ENCODE measurements at places on chromosomes 2 and 18.

DNA sequence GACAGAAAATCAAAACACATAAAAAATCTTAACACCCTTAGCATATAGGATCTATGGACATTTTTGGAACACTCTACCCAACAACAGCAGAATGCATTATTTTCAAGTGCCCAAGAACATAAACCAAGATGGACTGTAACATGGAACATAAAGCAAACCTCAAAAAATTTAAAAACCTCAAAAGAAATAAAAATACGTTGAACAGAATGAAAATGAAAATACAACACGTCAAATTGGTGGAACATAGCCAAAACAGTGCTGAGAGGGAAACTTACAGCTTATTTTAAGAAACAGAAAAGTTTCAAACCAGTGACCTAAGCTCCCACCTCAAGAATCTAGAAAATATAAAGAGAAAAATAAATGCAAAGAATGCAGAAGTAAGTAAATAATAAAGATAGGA is 58.3 kb upstream of the BCL2L11 start:
- DNase-seq: no peak

DNA sequence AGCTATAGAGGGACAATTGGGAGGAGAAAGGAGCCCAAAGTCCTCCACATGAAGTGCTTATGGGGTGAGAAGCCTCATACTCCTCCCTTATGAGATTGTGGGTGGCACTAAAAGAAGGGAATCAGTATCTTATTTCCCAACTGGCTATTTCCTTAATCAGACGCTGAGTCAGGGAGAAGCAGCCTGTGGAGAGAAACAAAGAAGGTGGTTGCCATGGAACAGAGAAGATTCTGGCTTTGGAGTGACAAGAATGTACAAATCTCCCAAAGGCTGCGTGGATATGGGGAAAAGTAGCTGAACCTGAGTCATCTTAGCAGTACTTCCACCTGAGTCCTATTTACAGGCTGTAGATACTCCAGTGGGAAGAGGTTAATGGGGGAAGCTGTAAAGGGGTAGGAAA is 115.8 kb upstream of the CWC22 start:
- DNase-seq: no peak

DNA sequence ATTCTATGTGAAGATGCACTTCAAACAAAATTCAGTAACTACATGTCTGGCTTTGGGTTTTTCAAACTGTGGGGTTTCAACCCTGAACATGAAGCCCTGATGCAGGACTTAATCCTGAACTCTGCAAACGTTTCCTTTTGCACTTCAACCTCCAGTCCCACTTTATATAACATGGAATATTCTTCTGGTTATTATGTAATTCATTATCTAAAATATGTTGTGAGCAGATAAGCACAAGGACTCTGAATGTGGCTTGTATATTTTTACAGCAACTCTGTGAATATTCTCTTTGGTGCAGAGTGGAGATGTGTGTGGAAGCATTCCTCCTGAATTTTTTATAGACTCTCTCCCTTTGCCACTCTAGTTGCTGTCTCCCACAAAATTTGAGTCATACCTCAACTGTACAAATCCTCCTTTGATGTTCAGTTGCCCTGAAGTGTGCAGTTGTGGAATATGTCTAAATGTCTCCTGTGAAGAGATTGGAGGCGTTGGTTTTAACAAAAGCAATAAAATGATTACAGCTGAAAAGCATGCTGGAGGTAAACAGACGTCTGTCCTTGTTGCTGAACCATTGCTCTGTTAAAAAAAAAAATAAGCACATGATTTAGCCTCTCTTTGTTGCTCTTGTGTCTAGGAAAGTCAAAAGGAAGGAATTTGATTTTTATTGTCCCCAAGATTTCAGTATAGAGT is 205.1 kb upstream of the NRP2 start:
- no peak for DNase-seq

DNA sequence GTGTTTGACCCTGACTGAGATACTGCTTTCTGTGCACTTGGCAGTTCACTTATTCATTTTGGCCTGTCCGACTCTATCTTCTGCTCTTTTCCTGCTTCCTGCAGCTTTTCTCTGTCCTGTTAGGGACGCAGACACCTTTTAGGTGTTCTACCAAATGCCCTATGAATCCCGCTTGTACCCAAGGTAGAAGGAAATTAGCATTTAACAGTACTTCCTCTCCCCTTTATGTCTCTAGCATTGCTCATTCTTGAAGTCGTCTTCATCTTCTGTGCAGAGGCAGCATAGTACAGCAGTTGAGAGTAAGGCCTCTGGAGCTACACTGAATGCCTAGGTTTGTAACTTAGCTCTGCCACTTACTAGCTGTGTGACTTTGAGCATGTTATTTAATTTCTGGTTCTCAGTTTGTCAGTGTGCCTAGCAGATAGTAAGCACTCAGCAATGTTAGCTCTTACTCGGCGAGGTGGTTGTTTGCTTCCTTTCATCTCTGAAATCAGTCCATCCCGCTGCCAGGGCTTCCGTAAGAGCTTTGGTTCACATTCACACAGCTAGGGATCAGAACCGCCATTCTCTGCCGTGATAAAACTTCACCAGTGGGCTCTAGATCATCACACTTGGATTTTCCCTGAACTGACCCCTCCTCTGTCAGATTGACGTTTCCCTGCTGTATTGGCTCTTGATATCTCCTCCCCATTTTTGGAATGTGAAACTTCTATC is 1.4 kb downstream of the CCT7 start:
- DNase-seq: no peak

DNA sequence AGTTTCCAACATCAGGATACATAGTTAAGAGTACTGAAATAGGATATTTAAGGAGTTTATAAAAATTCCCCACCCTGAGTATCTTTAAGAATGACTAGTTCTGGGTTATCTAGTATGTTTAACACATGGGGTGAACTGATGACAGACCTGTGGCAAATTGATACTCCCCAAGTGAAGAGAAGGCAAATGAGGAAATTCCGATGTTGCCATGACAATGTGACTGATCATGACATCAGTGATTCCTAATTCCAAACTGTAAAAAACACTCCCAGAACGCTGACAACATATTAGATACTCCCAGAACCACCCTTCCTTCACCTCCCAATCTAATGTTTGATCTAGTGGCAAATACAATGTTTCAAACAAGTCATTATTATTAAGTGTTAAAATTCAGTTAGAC is 77.6 kb downstream of the RBMS1 start:
- no peak for DNase-seq

DNA sequence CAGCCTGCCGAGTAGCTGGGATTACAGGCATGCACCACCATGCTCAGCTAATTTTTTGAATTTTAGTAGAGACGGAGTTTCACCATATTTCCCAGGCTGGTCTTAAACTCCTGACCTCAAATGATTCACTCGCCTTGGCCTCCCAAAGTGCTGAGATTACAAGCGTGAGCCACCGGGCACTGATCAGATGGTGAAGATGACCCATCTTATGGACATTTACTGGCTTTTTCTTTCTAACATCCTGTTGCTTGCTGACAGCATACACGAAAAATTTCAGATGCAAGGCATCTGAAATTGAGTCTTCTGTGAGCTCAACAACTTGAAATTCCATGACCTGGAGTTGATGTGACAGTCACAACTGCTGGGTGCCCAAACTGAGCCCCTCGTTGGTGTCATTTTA is 859.5 kb upstream of the CNTNAP5 start:
- DNase-seq: no peak

DNA sequence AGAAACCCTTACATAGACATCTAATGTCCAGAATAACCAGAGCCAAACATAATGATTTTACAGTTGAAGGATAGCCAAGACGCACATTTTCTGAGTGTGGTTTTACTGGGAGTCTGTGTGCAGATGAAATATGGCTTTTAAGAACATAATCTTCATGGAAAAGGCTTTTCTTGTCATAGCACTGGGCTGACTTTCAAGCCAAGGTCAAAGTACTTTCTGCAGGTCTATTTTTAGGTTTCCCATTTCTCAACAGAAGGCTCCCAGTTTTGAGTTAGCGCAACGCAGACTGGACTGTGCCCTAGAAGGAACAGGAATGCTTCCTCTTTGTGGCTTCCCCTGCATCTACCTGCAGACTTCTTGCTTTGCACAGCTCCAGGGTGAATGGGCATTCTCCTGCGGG is 92.3 kb upstream of the UPP2 start:
- no peak for DNase-seq

DNA sequence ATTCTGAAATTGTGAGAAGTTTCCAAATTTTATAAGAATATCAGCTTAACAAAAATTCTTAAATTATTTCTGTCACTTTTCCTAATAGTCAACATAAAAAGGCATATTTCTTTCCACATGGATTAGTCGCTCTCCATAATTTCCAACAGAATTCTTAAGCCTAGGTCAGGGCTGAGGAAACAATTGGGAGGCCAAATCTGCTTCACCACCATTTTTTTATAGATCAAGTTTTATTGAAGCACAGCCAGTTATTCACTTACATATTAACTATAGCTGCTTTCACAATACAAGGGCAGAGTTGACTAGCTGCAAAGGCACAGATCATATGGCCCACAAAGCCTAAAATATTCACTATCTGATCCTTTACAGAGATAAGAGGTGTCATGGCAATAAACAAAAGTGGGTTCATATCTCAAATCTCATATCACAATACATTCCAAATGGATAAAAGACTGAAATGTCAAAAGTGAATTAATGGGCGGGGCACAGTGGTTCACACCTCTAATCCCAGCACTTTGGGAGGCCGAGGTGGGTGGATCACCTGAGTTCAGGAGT is 18.7 kb downstream of the MEMO1 start:
- DNase-seq: no peak

DNA sequence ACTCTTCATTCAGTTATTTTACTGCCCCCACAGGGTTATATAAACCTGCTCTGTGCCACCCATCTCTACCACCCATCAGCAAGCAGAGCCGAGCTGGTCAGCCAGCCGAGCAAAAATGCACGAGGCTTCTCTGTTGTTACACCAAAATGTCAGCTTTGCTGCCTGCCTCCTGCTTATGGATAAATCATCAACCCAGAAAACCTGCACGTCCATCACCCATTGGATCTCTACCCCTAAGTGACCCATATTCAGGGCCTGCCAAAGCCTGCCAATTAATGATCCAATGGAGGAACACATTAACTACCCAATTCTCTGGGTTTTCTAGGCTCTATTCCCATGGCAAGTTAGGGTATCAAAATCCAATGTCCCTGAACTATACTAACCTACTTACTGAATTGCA is 365.5 kb upstream of the ACVR2A start:
- DNase-seq: no peak

DNA sequence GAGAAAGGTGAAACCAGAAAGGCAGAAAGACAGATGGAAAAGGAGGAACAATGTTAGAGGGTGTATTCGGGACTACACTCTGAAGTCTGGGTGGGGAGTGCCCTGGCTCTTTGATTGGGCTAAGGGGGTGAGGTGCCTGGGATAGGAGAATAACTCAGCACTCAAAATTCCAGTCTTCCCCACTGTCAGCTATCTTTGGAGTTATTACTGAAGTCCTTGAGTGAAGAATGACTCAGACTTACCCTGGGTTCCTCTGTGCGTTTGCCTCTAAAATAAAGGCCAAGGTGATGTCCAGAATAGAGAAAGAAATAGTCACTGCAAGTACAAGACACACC is 151.8 kb upstream of the SERPINE2 start:
- no peak for DNase-seq

DNA sequence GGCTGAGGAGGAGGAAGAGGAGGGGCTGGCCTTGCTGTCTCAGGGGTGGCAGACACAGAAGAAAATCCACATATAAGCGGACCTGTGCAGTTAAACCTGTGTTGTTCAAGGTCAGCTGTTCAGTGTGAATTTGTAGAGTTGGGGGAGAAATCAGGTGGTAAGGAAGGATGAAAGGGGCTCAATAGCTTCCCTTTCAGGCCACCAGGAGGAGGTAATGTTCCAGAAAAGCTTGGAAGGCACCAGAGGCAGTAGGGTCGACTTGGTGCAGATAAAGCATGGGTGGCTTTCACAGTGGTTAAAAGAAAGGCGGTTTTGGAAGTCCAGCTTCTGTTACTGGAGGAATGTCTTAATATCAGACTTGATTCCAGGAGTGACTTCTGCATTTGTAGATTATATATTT is 167.4 kb downstream of the THSD7B start:
- no peak for DNase-seq

DNA sequence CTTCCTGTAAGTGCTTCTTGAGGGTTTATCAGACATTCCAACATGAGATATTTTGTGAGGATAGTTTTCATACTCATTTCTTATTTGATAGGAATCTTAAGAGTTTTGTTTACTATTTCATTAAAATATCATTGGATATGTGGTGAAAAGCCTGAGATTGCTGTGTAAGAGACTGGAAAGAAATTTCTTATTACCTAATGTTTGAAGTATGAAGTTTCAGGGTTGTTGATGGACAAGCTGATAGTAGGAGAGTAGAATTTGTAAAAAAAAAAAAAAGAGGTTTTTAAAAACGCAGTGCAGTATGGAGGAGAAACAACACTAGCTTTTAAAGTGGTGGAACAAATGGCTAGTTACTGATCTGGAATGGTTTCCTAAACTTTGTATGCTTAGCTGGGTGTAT is 7.7 kb downstream of the EPB41L5 start:
- no peak for DNase-seq

GRCh38 chr2:65420712-65421431 is 11.5 kb downstream of the SPRED2 start:
- no peak for DNase-seq

GRCh38 chr2:84055816-84056215 is 403.3 kb downstream of the SUCLG1 start:
- DNase-seq: no peak

GRCh38 chr2:10378189-10378588 is 69.9 kb downstream of the ODC1 start:
- DNase-seq: no peak

DNA sequence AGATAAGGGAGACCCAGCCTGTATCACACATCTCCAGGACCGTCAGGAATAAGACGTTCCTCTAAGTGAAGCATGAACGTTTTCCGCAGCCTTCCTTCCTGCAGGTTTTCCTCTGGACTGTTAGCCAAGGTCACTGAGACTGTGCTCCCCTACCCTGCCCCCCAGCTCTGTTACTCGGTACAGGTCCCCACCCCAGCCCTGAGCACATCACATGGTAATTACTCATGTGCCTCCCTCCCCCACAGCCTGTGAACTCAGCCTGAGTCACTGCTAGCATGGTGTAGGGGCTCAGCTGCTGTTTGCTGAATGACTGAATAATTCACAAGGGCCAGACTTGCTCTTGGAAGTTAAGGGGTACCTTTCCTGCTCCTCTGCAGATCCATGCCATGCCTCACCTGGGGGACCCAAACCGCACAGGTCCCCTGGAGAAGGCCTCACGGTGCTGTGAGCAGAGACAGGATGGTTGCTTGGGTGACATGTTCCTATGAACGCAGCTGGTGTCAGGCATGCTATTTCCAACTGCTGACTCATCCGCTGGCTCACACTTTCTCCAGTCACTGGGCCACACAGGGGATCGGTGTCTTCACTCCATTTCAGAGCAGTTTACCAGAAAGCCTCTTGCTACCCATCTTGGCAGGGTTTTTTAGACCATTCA is 88.2 kb downstream of the PLB1 start:
- peak; percentile 66 for DNase-seq

DNA sequence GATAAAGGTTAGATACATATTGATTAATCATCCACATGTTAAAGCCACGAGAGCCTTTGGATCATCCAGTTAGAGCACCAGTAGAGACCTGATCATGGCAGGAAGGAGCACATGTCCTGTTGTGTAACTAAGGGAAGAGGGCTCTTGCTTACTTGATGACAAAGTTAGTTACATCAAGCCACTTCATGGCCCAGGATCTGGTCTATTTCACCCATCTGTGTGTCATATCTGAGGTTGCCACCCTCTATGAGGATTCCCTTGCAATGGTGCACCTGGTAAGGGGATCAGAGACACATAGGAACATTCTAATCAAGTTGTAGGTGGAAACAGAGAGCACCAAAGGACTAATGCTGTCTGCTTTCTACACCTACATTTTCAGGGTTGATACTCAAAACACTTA is 6.7 kb downstream of the ANKAR start:
- no peak for DNase-seq
